ENCODE measurements at places on chromosomes 7 and 10. TPM values are rescaled to one million over a fixed set of nuclear protein-coding genes. Genes with fewer than 3 reads are reported as not detected.

- DNase-seq: no peak
These were observed 156.9 kb upstream of the C7orf33 start for GRCh38 chr7:148433521-148434180.

DNA sequence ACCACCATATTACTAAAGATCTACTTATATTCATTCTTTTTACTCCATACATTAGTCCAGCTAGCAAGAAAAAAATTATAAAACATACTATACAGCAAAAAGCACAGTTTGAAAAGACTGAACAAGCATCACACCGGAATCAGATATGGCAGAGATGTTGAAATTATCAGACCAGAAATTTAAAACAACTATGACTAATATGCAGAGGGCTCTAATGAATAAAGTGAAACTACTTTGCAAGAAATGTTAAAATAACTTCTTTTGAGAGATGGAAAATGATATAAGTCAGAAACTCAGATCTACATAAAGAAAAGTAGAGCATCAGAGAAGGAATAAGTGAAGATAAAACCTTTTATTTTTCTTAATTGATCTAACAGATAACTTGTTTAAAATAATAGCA is 50.9 kb downstream of the SGCE start:
- no peak for DNase-seq

- peak; percentile 99 for DNase-seq
These were observed at the start of the genes PHTF2 and TMEM60 for GRCh38 chr7:77798394-77799077. Gene PHTF2 (plus strand): TSS chr7:77798773. Gene TMEM60 (minus strand): TSS chr7:77798434. CDS start chr7:77794373, 4,061 bp downstream.

SNX10 gene
- polyA plus RNA-seq: 3.7 TPM

DNA sequence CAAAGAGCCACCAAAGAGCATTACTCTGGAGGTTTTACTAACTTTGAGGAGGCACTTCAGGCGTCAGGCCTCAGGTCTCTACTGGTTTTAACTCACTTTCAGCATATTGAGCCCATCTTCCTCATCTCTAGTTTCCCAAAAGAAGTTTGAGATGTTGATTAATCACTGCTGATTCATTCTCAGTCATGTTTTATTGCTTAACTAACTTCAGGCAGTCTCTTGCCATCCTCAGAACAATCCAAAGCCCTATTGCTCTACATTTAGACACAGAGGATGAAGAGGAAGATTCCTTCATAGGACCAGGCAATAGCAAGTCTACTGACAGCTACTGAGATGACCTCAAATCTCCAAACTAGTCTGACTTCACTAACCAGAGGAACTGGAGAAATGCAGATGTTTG is 39.1 kb upstream of the BET1 start:
- DNase-seq: no peak

DNA sequence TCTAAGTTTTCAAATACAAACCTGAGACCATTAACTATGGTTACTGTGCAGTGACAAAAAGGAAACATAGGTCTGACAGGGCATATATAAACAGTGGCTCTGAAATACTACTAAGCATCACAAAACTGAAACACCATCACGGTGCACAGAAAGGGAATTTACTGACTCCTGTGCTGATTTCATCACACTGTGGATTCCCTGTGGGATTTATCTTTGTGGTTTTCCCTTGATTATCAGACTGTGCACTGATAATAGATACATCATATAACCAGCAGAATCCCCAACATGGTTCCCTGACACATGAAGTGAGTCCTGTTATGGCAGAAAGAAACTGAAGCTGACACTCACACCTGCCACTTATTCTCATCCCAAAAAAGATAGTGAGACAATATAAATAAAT is 676.3 kb upstream of the KCND2 start:
- DNase-seq: no peak

DNA sequence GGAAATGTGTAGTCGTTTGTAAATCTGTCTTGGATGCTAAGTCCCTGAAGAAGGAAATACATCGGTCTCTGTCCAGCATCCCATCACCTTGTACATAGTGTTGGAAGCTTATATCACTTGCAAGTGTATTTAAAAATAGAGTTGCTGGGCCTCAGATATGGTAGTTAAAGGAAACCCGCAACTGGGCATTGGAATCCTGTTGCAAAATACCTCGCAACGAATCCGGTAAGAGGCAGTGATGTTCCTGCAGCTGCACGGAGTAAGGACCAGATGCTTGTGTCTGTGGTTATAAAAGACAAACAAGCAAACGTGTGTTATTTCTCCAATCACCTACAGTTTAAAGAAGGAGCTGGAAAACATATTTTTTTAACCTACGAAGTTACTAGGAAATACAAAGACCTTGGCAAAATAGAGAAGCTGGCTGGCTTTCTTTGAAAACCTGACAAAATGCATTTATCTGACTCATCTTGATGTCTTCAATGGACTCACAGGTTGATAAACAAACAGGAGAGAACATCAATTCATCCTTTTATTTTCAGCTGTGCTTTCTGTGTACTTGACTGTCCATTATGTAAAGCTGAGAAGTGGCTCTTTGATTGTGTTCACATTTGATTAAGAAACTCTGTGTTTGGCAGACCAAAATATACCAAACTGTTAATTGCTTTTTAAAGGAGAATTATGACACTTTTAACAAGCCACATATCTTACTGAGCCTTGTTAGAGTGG is 326.4 kb downstream of the SFMBT2 start:
- DNase-seq: no peak

- DNase-seq: no peak
These were observed 16.9 kb downstream of the CUZD1 start for GRCh38 chr10:122828716-122829255.

AKR1C1 gene
- 124 TPM for polyA plus RNA-seq

GRCh38 chr10:70996549-70996948 is 108.2 kb upstream of the PCBD1 start:
- no peak for DNase-seq

DNA sequence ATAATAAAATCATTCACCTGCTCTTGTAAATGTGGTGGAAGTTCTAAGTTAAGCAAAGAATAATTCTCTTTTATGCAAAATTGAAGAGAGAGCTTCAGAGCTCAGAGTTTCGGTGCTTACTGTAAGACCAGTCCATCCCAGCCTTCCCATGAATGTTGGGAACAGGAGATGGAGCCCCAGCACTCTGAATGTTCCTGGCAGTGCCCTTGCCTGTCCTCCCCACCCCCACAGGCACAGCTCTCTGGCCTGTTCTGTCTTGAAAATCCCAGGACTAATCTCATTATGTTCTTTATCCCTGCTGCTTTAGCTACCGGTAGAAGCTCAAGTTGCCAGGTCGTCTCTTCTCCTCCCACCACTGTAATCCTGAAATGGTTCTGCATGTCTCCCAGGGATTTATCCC is 29.1 kb upstream of the LHFPL3 start:
- no peak for DNase-seq

DNA sequence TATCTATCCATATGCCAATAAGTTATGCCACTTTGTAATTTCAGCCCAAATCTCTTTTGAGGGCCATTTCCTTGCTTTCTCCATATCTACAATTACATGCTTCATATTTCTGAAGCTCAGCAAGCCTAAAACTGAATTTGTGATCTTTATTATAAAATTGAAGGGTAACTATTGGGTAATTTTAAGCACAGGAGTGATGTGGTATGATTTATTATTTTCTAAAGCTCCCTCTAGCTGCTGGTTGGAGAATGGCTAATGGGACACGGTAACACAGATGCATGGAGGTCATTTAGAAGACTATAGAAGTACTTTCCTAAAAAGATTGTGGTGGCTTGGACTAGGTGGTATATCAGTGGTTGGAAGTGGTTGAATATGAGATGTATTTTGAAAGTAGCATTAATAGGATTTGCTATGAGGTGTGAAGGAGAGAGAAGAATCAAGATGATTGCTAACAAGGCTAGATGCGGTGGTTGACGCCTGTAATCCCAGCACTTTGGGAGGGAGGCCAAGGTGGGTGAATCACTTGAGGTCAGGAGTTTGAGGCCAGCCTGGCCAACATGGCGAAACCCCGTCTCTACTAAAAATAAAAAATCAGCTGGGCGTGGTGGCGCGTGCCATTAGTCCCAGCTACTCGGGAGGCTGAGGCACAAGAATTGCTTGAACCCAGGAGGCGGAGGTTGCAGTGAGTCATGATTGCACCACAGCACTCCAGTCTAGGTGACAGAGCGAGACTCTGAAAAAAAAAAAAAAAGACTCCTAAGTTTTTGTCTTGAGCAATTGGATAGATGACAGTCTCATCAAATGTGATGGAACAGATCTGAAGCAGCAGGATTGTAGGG is 13.9 kb downstream of the KLHDC10 start:
- no peak for DNase-seq

GRCh38 chr7:2824678-2825461 is 19.2 kb downstream of the GNA12 start:
- DNase-seq: no peak

MKI67 gene
- polyA plus RNA-seq: 0.42 TPM

DNA sequence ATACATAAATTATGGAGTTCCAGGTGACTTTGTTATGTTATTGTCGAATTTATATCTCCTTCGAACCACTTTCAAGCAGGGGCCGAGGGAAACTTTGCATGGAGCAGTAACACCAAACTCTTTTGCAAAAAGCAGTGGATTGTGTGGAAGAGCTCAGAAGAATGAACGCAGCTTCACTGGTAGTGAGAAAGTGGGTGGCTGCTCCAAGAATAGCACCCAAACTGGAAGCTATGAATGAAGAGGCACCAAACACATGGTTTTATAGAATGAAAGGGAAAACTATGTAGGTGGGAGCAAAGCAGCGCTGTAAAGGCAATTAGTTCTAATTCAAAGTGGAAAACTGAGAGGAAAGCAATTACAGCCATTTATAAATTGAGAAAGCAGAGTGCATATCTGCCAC is 67.2 kb downstream of the CTTNBP2 start:
- DNase-seq: no peak

CCDC146 gene
- polyA plus RNA-seq: 6.6 TPM

COA1 gene
- polyA plus RNA-seq: 28.2 TPM

DNA sequence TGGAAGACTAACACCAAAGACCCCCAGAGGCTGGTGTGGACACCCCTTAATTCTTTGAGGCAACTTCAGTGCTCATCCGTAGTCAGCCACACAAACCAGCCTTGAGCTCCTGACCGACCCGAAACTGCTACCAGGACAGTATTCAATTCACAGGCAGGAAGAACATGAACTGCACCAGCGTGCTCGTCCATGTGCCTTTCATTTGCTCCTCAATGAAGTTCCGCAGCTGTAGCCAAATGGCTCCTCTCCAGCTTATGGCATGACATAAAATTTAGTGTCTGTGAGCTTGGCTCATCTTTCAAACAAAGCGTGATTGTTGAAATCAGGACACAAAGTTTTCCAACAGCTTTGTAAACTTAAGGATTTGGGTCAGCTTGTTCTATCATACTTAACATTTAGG is 144.1 kb upstream of the FAM171A1 start:
- no peak for DNase-seq

GRCh38 chr7:64892666-64893309 is 10.3 kb upstream of the ZNF273 start:
- DNase-seq: no peak

DNA sequence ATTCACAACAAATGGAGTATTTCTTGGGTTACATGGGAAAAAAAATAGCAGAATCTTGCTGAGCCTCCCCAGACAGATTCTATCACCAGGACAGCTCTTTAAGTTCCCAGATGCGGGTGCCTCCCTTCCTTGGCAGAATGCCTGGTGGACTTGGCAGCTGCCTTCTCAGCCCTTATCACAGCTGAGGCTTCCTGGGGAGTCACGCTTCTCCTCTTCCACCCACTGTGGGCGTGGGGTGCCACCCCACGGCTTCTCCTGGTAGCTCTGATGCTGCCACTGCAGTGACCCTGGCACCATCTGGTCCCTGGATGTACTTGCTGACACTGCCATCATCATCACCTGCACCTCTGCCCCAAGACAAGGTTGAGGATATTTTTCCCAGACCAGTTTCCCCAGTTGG is 16.2 kb upstream of the NME8 start:
- DNase-seq: peak; percentile 33

DNA sequence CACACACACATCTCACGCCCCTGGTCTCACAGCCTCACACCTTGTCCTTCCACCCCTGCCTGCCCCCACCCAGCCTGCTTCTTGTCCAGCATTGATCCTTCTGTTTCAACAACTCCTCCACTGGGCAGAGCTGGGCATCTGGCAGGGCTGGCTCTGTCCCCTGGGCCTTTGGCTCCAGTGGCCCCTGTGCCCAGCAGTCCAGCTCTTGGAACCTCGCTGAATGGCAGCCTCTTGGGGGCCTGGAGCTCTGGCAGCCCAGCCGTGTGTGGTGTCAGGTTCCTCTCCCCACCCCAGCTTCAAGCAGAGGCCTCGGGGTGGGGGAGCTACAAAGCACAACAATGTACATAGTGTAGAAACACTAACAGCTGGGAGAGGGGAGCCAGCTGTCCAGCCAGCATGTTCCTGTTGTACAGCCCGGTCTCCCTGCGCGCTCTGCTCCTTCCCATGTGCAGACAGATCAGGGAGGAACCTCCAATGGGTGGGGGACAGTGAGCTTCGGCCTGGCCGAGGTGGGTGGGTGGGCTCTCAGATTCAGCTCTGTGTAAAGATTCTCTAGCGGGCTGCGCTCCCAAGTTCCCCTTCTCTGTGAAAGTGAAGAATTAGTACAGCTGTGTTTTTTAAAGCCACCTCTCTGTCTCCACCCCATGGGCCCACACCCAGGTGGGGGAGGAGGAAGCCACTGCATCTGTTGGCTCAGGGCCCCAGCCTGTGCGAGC is 19.4 kb downstream of the ZMIZ2 start:
- peak; percentile 74 for DNase-seq

GPR85 gene
- 1.4 TPM for polyA plus RNA-seq

GRCh38 chr10:36634916-36635315 is 490.5 kb upstream of the ANKRD30A start:
- no peak for DNase-seq

DNA sequence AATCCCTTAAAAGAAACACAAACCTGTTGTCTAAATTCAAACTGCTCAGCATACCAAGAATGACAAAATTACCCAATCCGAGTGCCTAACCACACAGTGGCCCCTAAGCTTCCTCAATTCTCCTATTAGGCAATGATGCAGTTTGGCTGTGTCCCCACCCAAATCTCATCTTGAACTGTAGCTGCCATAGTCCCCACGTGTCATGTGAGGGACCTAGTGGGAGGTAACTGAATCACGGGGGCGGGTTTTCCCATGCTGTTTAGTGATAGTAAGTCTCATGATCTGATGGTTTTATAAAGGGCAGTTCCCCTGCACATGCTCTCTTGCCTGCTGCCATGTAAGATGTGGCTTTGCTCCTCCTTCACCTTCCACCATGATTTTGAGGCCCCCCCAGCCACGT is 21.9 kb downstream of the PSAP start:
- no peak for DNase-seq

SPDYE16 gene
- 0.23 TPM for polyA plus RNA-seq

DNA sequence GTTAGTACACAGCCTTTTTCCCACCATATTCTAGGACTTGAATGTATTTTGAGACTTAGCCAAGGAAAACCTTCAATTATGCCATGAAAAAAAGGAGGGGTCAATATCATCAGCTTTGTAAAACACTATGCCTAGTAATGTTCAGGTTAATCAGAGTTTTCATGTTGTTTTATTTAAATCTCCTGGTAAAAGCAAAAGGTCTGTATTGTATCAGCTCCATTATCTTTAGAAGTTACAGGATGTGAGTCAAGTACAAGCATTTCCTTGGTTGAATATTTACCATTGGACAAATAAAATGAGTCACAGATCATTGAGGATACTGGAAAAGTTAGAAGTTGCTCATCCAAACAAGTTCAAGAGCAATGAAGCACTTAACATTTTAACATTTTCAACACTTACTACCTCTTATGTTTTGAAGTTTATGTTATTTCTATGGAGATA is 89.9 kb upstream of the CAPZA2 start:
- no peak for DNase-seq

- DNase-seq: no peak
These were observed at the start of gene CCM2 for GRCh38 chr7:45000093-45001032. Gene CCM2 (plus strand): TSS chr7:45000201. CDS start chr7:45000334, 133 bp downstream.

Measured in urinary bladder (tissue), 4 donors.